ENCODE measurements at places on chromosomes 3 and 15. TPM values are rescaled to one million over a fixed set of nuclear protein-coding genes. Genes with fewer than 3 reads are reported as not detected.

DNA sequence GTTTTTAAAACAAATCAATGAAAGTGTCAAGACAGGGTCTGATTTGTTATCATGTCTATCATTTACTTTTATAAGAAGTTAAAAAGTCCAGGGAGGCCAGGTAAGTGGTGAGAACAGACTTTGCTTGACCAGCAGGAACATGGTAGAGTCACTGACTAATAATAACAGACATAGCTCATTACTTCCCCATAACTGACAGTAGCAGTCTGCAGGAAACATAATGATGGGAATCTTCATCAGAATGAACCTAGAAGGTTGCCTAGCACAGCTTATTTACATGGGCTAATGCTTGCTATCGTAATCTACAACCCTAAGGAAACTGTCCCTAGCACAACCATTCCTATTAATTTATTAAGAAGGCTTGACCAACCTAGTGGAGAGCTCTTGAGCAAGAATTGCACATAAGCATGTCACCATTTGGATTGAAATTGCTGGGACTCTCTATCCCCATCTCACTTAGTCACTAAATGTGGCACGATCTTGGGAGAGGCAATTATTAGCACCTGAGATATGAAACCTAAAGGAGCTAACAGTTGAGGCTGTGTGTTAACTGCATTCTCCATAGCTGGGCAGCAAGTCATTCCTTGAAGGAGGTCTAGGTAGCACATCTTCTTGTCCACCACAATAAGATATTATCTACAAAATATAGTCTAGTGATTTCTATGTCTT, 139.6 kb upstream of the ZBTB20 start:
- DNase-seq = no peak

DNA sequence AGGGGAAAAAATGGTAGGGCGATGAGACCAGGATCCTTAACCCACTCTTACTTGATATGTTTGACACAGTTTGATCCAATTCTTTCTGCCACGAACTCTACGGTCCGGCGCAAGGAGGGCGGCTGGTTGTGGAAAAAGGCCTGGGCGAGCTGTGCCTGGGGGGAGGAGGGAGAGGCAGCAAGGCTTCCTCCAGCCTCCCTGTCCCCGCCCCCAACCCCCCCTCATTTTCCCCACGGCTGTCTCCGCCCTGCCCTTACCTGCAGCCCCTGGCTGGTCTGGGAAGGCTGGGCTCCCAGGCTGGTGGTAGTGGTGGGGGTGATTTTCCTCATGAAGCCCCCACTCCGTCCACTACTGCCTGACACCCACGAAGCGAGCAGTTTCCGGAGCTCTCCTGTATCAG, 8.0 kb downstream of the CDAN1 start:
- DNase-seq = no peak

Gene RASGRF1
- 22.0 TPM for total RNA-seq

- no peak for DNase-seq
These were observed 30.7 kb upstream of the USP3 start for GRCh38 chr15:63473749-63473998.

GRCh38 chr3:160667452-160667851, 9.5 kb upstream of the ARL14 start:
- no peak for DNase-seq

Data from spinal cord (tissue), 10 donors.